AG09319 (cell line): ENCODE measurements at places on chromosomes 12 and 14.

GRCh38 chr12:94694732-94695131, 44.4 kb upstream of the TMCC3 start:
- DNase-seq = no peak

GRCh38 chr12:30304528-30304927, 391.1 kb downstream of the IPO8 start:
- no peak for DNase-seq

GRCh38 chr14:53542732-53543131, 389.6 kb upstream of the DDHD1 start:
- no peak for DNase-seq

DNA sequence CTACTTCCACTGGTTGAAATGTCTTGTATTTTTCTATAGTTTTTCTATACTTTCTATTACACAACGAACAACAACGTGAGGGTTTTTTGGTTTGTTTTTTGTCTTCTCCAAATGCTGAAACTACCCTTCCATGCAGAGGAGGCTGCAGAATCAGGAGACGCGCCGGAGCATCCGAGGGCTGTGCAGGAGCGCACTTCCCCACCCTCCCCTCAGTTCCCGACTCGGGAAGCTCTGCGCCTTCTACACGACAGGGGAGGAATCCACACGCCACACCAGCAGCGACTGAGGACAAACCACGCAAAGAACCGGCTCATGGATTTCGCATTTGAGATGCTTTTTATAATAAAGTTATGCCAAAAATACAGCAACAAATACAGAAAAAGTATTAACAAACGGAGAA, 30.9 kb downstream of the SLC15A4 start:
- no peak for DNase-seq

GRCh38 chr12:60021235-60021634, 425.4 kb downstream of the SLC16A7 start:
- DNase-seq = no peak

GRCh38 chr12:2540535-2540941, 254.2 kb upstream of the FKBP4 start:
- DNase-seq = no peak

- no peak for DNase-seq
Measured at GRCh38 chr12:325906-326305, 63.2 kb downstream of the KDM5A start.

- no peak for DNase-seq
Measured at GRCh38 chr12:4444031-4444430, 1.6 kb downstream of the FGF6 start.

DNA sequence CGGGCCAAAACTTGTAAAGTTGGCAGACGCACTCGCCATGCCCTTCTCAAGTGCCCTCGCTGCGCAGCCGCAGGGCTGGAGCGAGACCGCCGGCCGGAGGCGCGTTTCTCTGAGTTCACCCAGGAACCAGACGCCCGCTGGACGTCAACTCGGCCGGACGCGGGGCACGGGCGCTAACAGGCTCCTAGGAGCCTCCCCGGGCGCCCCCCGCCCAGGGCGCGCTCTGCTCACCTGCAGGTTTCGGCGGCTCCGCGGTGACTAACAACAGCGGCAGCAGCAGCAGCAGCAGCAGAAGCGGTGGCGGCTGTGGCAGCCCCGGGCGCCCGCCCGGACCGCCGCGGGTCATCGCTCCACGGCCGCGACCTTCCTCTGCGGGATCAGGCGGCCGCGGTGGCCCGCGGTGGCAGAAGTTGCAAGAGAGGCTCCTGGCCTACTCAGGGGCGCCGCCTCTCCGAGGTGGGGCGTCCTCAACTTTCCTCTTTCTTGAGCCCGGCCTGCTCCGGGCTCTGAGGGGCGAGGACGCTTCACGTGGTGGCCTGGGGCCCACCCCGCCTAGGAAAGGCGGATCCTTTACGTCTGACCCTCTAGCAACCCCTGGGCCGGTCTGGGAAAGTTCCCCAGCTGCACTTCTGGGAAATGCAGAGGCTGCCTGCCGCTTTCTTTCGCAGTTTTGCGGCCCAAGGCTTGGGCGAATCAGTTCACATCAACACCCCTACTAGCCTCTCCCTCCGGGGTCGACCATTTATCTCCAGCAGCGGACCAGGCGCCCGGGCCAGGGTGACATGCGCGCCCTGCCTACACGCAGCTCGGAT, at the start of gene PLBD1:
Gene PLBD1 (minus strand): TSS at position 533 of the 812 bp plus-strand sequence. CDS start 187 bp downstream, at position 346.
- DNase-seq = no peak

DNA sequence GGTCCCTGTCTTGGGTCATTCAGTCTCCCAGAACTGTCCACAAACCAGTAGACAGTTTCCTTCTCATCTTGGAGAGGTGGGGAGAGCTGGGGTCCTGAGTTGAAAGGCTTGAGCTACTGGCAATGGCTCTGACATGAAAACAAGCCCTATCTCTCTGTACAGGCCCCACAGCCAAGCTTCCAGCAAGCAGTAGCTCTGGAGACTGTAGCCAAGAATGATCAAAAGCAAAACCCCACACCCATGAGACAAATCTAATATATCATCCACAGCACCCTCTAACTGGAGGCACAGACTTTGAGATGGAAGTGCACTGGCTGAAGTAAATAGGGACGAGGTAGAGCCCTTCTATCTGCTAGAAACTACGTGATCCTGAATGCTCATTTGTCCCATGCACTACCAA, 40.9 kb downstream of the RERG start:
- no peak for DNase-seq

DNA sequence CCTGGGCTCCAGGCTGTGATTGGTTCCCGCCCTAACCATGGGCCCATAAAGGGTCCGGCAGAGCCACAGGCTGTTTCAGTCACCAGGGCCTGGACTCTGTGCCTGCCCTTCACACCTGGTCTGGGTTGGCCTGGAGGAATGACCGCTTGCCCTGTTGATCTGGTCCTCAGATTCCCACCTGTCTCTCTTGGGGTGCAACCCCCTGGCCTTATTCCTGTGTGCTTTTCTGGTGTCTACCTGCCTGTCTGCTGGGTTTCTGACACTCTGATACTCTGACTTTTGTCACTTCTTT, 2.9 kb upstream of the KRT83 start:
- no peak for DNase-seq

DNA sequence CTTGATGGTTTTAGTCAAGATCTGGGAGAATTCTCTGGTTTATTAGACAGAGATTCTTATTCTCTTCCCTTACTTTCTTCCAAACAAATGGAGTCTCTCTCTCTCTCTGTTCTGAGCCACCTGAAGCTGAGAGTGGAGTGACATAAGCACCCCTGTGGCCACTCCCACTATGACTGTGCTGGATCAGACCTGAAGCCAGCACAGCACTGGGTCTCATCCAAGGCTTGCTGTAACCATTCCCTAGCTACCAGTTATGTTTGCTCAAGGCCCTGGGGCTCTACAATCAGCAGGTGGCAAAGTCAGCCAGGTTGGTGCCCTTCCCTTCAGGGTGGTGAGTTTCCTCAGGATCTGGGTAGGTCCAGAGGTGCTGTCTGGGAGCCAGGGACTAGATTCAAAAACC, 568.5 kb downstream of the AACS start:
- DNase-seq = no peak

DNA sequence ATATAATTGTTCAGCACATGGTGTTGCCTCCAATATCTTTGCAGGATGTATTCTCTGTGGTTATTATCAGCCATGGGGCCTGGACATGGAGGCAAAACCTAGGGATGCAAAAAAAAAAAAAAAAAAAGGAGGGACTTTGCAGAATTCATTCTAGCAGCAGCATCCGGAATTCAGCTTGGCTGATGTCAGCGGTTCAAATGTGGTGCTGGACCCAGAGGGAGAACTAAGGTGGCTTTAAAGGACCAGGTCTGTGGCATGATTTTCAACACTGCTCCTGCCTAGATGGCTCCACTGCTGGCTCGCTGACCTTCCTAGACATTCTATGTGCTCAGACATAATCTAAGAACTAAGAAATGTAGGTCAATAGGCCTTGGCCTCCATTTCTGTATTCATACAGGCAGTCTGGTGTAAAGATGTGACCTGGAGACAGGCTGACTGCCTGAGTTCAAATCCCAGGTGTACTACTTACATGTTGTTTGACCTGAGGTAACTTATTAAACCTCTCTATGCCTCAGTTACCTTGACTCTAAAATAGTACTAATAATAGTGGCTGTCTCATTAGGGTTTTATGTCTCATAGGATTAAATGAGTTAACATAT, 108.6 kb downstream of the PPM1A start:
- DNase-seq = no peak

DNA sequence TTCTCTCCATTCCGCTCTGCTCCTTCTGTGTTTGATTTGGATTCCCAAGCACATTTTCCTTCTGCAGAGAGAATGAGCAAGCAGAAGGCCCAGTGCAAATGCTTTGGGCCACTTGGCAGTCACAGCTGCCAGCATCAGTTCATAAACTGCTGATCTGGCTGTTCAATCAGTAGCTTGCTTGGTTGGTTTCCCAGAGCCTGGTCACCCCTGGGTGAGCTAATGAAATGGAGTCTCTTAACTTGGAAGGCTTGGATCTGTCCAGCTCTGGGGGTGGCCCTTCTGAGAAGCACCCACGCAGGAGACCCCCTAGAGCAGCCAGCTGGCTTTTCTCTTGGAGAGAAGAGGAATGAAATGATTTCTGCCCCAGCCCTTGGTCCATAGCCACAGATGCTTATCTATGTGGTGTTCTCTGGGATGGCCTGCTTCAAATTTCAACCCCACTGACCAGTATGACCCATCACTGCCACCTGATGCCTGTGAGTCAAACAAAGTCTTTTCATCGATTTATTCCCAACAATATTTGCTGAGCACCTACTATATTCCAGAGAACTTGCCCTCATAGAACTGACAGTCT, 30.3 kb downstream of the FAIM2 start:
- no peak for DNase-seq

- DNase-seq = no peak
Measured at GRCh38 chr14:35332517-35333263, 40.5 kb downstream of the PSMA6 start.

GRCh38 chr14:71486279-71486678, 445.9 kb upstream of the RGS6 start:
- no peak for DNase-seq

DNA sequence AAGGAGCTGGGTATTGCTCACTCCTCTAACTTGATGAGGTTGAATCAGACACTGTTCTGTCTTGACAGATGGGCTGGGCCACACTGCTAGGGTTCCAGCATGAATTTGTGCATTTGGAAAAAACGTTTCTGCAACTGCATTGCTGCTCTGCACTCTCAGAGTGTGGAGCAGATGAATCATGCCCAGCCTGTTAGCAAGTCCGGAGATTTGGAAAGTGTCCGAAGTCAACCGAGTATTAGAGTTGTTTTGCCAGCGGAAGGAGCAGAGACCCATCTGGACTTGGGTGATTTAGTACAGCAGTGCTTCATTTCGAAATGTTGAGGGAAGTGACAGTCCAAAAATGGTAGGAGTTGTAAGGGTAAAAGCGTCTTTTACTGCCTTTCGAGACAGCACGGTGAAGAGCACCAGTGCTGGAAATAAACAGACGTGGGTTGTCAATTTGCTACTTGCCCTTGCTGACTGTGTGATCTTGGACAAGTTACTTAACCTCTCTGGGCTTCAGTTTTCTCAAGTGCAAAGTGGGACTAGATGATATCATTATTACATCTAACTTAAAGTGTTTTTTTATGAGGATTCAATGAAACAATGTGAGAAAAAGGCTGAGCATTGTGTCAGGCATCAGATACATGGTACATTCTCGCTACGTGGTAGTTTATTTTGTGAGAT, 139.5 kb downstream of the CHST11 start:
- peak; percentile 68 for DNase-seq

DNA sequence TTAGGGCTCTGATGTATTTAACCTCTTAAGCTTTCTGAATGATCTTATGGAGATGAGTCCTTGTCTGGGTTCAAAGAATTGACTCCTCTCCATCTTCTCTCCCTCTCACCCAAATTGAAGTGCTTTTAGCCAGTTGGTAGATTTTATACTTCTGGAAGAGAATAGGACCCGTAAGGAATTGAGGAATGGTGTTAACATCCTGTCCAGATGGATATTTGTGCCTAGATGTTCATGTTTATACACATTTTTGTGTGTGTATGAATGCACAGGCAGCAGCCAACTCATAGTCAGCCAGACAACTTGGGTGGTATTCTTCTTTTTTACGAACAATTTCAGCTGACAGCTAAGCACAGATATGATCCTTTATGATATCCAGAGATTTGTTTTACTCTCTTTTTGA, 449.6 kb upstream of the RGS6 start:
- no peak for DNase-seq

DNA sequence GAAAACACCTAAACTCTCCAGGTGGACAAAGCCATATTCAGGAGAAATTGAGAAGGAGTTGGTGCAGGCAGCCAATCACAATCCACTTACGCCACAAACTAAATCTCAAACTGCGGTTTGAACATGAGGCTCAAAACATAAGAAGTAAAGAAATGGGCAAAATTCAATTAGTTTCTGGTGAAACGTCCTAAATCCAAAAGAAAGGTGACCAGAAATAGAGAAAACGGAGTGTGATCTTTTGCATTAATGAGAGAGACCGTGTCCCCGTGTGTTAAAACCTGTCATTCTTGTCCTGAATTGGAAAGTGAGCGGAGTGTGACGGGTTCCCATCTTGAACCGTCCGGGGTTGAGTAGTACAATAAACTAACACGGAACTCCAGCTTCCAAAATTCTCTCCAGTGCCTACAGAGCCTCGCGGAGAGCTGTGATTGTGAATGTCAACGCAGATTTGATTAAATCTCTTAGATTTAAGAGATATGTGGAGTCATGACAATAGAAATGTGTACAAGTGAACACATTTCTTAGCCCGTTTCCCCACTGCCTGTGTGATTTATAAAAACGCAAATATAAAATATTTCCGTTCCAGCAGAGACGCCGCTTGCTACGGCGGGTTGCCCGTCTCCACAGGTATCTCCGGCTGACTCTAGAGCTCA, 595 bp upstream of the METAP2 start:
- DNase-seq = no peak

- DNase-seq = no peak
Measured at GRCh38 chr12:62654326-62655241, 188.0 kb downstream of the MON2 start.
